ENCODE measurements at places on chromosomes 12 and 14. TPM values are rescaled to one million over a fixed set of nuclear protein-coding genes. Genes with fewer than 3 reads are reported as not detected.
A peak's percentile ranks its signal among the peaks of the same experiment; 100 is the strongest.

- no peak for DNase-seq
Measured at GRCh38 chr12:121145221-121145620, 12.5 kb downstream of the P2RX7 start.

DNA sequence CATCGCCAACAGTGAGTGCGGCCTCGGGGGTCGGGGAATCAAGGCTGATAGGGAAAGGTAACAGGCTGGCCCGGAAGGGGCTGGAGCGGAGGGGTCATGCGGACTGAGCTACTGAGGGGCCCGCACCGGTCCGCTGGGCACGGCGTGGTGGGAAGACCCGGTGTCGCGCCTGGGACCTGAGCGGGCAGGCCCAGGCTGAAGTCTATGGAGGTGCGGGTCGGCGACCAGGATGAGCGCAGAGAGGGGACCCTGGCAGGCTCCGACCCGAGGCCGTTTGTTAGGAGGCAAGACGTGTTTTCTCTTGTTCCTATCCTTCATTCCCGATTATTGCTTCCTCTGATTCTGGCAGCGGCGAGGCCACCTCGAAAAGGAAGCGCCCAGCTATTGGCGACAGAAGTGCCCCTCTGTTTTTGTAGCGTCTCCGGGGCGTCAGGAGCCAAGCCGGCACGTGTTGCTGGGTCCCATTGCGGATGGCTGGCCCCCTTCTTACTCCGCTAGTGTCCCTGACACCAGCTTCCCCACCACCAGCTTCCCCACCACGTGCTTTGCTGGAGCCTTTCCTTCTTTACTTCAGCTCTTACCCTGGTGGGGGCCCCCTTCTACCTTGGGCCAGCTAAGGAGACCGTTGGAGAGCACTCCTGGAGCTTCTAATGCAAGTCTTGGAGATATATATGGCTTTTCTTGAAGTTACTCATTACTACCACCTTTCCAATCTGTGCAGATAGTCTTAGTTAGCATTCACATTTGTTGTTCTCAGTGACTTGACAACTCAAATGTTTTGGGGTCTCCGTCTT is 653 bp downstream of the PA2G4 start:
- no peak for DNase-seq

DNA sequence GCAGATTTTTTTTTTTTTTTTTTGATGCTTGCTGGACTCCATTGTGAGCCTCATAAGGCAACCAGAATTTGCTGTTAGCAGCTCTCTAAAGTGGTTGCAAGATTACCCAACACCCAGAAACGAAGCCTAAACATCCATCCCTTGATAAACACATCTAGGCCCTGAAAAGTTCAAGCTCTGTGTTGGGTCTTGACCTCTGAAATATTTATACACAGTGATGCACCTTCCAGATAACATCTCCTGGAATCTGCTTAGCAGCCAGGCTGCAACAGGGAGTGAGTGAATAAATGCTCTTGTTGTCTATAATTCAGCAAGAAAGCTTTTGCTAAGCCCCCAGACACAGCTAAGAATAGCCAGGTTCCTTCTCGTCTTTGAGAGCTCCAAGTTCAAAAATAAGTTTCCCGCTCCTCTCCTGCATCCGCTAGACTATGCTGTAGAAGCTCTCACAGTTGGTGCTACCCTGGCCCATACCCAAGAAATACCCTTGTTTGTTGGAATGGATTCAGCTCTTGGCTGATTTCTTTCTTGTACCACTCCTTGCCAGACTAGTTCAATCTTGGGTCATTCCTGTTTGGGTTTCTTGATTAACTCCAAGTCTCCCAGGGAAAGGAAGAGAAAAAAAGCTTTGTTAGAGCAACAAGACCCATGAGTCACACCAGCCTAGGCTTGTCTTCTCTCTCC is 610.6 kb upstream of the TBX3 start:
- DNase-seq, result no peak

DNA sequence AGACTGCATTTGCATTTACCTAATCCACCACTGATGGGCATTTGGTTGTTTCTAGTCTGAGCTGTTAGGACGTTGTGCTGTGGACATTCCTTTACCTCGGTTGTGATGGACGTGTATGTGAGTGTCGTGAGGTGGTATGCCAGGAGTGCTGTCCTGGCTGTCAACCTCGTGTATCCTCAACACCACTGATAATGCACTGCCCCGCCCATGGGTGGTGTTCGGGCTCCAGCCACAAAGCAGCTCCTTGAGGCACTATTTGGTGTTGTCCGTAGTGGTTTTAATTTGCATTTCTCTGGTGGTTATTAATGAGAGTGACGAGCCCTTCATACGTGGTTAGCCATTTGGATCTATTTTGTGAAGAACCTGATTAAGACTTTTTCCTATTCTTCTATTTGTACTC is 87.6 kb downstream of the PPP2R5C start:
- no peak for DNase-seq

DNA sequence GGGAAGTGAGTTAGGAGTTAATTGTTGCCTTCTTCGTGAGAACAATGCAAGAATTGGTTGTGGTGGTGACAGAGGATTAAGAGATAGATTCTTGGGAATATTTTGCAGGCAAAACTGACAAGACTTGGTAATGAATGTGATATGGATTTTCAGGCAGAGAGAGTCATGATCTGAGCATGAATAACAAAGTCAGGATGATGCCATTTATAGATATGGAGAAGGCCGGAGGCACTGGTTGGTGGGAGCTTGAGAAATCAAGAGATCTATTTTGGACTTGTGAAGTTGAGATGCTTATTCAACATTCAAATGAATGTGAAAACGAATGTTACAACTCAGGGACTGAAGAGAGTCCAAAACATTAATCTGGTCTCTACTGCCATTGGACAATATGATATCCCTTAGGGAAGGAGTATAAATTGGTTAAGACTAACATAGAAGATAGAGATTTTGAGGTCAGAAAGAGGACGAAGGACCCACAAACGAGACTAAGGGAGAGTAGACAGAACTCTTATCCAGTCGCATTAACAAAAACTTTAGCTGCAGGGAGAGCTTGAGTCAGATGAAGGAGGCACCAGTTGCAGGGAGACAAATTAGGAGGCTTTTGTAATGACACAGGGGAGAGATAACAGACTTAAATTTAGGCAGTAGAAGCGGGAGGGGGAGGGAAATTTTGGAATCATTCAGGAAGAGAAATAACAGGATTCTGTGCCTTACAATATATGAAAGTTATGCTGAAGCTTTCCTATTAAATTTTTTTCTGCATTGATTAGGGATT is 1090.6 kb downstream of the GALC start:
- DNase-seq, result no peak

DNA sequence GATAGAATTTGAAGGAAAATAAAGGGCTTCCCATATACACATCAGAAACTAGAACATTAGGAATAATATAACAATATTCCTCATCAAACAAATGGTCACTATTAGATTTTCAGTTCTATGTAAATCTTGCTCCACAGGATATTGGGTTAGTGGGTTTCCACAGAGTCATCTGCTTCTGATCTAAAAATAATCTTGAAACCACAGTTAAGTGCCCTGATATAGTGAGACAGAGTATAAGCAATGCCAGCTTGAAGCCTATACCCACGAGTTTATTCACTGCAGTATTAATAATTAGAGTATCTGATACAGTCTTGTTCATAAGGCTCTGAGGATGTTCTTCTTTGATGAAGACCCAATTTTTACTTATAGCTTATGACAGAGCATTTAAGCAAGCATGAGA is 74.5 kb upstream of the ATF7IP start:
- DNase-seq, result no peak

- no peak for DNase-seq
Measured at GRCh38 chr12:101947316-101947715, 69.9 kb downstream of the DRAM1 start.

DNA sequence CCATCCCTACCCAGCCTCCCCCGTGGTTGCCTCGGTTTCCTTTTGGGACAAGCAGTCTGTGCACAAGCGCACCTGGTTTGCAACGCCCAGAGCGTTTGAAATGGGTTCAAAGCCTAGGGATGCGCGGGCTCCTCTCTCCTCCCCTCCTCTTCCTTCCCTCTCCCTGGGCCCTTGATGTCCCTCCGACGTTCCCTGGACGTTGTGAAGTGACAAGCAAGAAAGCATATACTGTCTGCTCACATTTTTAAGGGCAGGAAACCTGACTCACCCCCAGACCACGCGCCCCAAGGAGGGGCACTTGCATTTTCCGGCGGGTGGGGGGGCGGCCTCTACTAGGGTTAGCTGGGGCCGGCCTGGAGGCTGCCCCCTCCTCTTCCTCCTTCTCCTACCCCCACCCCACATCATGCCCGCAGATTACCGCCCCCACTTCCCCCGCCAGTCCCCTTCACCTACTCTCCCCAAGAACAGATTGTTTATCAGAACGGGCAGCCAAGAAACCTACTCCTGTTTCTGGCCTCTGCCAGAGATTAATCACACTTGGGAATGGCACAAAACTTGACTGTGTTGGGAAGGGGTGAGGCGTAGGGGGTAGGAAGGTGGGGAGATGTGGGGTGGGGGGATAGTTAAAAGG is 9.5 kb upstream of the IRF2BPL start:
- no peak for DNase-seq

- no peak for DNase-seq
Measured at GRCh38 chr12:85835426-85836196, 598 bp downstream of the RASSF9 start.

GRCh38 chr12:128073937-128074336 is 193.0 kb upstream of the TMEM132C start:
- DNase-seq, result no peak

GRCh38 chr12:50127546-50127945 is 15.5 kb downstream of the COX14 start:
- DNase-seq, result no peak

- DNase-seq, result no peak
Measured at GRCh38 chr14:100476012-100476822, 111.0 kb downstream of the BEGAIN start.

- DNase-seq, result no peak
Measured at GRCh38 chr12:29232086-29232485, 83.0 kb downstream of the FAR2 start.

DNA sequence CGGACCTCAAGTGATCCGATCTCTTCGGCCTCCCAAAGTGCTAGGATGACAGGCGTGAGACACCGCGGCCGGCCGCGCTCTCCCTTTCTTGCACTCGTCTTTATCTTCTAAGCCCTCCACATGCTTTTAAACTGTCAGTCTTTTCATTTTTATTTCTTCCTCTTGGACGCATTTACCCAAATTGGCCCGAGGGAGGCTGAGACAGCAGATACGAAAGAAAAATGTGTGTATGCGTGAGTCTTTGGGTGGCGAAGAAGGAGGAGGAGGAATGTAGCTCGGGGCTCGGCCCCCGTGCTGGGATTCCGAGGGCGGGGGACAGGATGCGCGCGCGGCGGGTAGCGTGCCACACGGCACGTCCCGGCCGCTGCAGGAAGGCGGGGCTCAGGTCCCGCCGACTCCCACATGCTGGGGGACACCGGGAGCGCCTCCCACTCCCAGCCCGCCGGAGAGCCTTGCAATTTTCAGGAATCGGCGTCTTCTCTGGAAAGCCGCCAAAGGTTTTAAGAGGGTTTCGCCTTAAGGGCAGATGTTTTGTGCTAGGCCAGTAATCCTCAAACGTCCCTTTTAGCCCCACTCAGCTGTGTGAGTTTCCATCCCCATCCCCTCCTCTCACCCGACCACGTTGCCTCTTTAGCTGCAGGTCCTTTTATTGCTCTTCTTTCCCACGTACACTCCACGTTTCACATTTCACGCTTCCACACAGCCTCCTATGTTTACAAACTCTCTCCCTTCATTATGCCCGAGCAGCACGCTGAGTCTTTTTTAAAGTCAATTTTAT is 34.7 kb upstream of the SLC2A3 start:
- peak; percentile 83 for DNase-seq

- DNase-seq, result no peak
Measured at GRCh38 chr14:64612971-64613666, 63.4 kb downstream of the PPP1R36 start.

- no peak for DNase-seq
Measured at GRCh38 chr14:65981192-65981843, 504.9 kb upstream of the CCDC196 start.

DNA sequence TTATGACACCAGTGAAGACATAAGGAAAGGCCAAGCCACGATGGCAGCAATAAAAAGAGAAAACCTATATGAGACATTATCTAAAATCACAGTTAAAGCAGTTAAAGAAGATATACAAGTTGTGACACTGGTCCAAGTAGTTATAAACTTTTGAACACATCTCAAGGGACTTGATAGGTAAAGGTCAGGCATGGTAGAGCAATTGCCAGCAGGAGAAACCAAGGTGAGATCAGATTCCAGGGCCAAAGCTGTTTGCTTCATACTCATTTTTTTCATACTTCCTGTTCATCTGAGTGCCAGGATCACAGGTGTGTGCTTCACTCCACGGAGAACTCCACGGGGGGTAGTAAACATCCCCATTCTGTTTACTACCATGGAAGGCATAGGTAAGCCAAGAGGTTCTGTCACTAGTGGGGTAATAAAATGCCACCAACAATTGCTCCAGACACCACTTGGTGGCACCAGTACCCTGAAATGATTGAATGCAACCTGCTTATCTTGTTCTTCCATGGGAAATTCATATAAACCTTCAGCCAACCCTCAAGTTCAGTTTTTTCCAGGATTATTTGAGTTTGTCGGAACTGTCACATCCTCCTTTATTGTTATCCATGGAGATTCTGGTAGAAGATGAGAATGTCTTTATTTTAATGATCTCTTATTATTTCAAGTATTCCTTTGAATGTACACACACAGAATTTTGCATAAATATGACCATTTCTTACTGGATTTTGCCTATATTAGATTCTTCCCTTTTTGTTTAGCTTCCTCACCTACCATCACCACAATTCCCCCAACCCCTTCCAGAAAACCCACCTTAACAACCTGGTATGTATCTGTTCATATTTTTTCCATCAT is 59.2 kb upstream of the TSPAN8 start:
- no peak for DNase-seq

GRCh38 chr14:77065851-77066577 is 32.0 kb upstream of the CIPC start:
- DNase-seq, result no peak

GRCh38 chr12:12819752-12820311 is 6.7 kb downstream of the DDX47 start:
- no peak for DNase-seq

DNA sequence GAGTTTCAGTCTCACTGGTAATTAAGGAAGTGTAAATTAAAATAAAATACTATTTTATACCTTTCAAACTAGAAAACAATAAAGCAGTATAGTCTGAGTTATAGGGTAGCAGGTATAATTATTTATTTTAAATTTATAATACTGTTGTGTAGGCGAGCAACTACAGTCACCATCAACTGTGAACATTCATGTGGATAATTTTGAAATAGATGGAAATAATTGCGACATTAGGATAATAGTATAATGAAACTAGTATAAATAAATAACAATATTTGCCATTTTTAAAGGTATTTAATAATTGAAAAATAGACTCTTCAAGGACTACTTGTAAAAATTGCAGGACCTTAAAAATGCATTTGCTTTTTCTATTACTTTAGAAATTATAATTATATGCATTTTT is 3.8 kb upstream of the DYRK4 start:
- no peak for DNase-seq

- no peak for DNase-seq
Measured at GRCh38 chr14:38238878-38239277, 17.0 kb downstream of the CLEC14A start.

Gene LRFN5
- 11.5 TPM for polyA plus RNA-seq

Gene JKAMP
- polyA plus RNA-seq, result 72.6 TPM

Gene PIWIL1
- polyA plus RNA-seq, result 0.98 TPM

Gene ZDHHC22
- polyA plus RNA-seq, result 0.84 TPM

Gene KLHL33
- 0.71 TPM for polyA plus RNA-seq

Gene PTGER2
- 7.9 TPM for polyA plus RNA-seq

Gene BAG5
- 29.6 TPM for polyA plus RNA-seq

Gene LUM
- 194 TPM for polyA plus RNA-seq

Gene CMA1
- polyA plus RNA-seq, result 0.50 TPM

Gene ARHGEF40
- 65.7 TPM for polyA plus RNA-seq

Gene SLC7A7
- polyA plus RNA-seq, result 138 TPM

Gene MYO1H
- 0.92 TPM for polyA plus RNA-seq

Gene DBX2
- 0.11 TPM for polyA plus RNA-seq

Gene BRF1
- polyA plus RNA-seq, result 33.9 TPM

Gene RBP5
- 18.4 TPM for polyA plus RNA-seq

Gene SCNN1A
- 64.3 TPM for polyA plus RNA-seq
